Right ventricle myocardium superior (tissue), 1 donor: ENCODE measurements at places on chromosomes 11 and 22.
A peak's percentile ranks its signal among the peaks of the same experiment; 100 is the strongest.

- no peak for DNase-seq
Measured at GRCh38 chr11:108037636-108038035, 28.9 kb downstream of the CUL5 start.

DNA sequence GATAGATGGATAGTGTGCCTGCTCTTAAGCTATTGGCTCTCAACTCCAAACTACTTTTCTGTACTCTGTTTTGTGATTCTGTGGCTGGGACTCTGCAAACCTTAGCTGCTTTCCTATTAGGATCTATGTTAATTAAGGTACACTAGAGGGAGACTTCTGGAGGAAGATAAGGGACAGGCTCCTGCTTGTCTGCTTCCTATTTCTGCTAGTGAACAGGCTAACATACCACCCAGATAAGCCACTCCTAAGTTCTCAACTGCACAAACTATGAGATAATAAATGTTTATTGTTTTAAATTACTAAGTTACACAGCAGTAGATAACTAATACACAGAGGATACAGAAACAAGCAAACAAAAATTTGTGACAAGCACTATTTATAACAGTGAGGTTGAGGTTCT, 10.2 kb upstream of the NXPE2 start:
- DNase-seq: no peak

GRCh38 chr11:88475991-88476418, 138.5 kb upstream of the CTSC start:
- no peak for DNase-seq

DNA sequence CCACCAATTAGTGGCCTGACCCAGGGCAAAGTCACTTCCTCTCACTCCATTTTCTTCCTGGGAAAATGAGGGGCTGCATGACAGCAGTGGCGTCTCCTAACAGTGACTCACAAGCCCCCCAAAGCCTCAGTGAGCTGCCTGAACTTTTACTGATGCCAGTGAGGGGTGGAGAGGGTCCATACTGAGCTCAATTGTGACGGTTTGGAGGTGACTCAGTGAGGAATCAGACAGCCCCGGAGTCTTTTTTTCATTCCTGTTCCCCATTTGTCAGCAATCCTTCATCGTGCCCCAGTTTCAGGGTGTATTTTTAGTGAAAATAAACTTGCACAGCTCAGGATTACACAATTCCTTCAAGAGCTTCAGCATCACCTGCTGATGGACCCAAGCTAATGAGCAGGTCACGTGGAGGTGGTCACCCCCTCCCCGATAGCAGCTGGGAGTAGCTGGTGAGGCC, 30.1 kb upstream of the RASD2 start:
- DNase-seq: no peak

DNA sequence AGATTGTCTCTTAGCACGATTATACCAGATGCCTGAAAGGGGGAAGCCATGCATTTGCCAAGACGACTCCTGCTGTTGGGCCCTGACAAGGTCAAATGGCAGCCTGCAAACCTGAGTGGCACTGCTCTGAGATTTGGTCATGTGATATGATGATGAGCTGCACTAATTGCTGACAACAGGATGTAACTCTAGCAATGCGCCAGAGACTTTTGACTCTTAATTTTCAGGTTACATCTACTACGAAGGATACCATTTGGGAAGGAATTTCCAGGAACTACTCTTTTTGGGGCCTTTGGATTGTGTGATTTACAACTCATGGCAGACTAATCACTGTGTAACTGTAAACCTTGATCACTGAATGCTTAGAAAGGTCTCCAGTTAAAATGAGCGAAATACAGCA, 13.1 kb downstream of the TREH start:
- DNase-seq: no peak

DNA sequence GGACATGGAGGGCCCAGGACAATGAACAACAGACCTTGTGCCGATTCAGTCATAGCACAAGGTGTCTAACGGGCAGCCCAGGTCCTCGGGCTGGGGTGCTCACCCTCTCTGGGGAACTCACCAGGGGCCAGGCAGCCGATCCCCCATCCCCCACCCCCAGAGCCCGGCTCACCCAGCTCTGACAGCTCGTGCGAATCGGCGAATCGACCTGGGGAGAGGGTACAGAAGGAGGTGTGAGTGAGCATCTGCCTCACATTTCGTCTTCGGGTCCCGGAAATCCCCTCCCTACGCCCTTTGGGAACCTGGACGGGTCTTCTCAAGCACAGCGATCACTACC, 423 bp downstream of the PEX16 start:
- DNase-seq: no peak

- DNase-seq: peak; percentile 96
Measured at GRCh38 chr11:65416341-65416824, 6.2 kb upstream of the NEAT1 start.
